ENCODE measurements at places on chromosomes 7 and 10. TPM values are rescaled to one million over a fixed set of nuclear protein-coding genes. Genes with fewer than 3 reads are reported as not detected.

DNA sequence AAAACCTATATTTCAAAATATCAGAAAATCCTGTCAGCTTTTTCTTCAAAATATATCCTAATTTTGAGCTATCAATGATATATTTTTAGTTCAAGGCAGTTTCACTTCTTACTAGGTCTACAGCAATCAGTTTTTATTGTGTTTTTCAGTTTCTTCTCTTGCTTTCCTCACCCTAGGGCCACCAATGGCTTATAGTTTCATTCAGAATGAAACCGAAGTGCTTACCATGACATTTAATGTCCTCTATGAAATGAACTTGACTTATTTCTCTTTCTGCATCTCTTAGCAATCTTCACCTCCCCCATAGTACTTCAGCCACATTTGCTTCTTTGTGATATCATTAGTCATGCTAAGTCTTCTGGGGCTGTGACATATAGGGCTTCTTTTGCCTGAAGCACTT lies 100.3 kb downstream of the ARL5B start:
- no peak overlapping the region for H3K4me3 ChIP-seq
- no peaks in the 10 kb centered on the region for H3K4me1 ChIP-seq
- no peak overlapping the region for H3K27ac ChIP-seq
- no peaks in the 10 kb centered on the region for H3K36me3 ChIP-seq
- no peak for DNase-seq

DNA sequence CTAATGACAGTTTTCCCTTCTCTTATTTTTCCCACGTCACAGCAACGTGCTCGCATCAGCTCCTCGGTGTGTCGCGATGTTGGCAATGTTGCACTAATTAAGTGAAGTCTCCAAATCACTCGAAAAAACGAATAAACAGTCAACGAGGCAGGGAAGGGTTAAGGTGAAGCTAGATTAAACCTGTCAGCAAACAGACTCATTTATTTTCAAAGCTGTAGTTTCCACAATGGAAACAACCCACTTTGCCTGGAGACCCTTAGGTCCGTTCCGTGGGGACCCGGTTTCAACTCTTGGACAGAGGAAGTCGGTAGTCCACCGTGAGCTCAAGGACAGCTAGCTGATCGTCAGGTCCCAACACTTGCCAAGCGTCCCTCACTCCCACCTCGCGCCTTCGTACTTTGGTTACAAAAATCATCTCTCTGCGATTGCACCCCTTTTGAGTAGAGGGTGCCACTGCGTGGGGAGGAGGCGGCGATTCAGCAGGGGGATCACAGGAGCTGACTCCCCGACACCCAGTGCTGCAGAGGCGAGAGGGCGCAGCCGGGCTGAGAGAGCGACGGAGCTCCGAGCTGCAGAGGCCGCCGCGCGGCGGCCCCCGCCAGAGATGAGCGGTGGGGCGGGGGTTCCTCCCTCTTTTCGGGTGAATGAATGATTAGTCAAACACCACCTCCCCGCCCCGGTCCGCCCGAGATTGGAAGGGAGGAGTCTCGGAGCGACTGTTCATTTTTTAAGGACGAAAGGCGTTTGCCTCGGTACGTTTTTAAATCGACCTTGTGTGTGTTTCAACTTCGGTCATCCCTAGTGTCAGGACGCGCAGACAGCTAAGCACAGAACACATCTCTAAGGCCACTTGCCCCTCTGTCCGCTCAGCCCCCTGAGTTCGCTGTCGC lies 1.3 kb upstream of the BMPER start:
- H3K4me3 ChIP-seq: peak overlapping the region; percentile 68
- peak overlapping the region; percentile 58 for H3K27ac ChIP-seq
- peak; percentile 67 for DNase-seq
- peaks cover 15% of the 10 kb centered on the region for H3K4me1 ChIP-seq
- peaks cover 4% of the 10 kb centered on the region for H3K27me3 ChIP-seq

ADAM8 gene
- 0.66 TPM for total RNA-seq

EPO gene
- total RNA-seq: not detected

APBB1IP gene
- total RNA-seq: 3.3 TPM

SLC13A1 gene
- total RNA-seq: not detected

DNA sequence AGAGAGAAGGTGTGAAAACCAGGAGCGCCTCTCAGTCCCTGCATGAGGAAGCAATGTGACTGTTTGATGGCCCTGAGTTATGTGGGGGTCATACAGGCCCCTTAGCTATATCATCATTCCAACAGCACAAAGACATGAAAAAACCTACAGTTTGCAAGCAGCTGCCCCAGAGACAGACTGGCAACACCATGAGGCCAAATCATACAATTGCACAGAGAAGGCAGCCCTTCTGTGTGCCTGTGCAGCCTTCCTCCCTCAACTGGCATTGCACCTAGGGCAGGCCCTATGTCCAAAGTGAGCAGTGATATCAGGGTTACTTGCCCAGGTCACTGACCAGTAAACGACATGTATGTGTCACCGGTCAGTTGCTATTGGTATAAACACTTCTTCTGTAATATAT lies 41.6 kb downstream of the GPRIN2 start:
- no peak for DNase-seq
- H3K36me3 ChIP-seq: no peaks in the 10 kb centered on the region
- no peak overlapping the region for H3K27ac ChIP-seq
- H3K4me3 ChIP-seq: no peak overlapping the region

GRCh38 chr10:119451300-119451896 lies 91.1 kb downstream of the RGS10 start:
- H3K4me1 ChIP-seq: peaks cover 14% of the 10 kb centered on the region
- H3K4me3 ChIP-seq: no peak overlapping the region
- H3K27ac ChIP-seq: no peak overlapping the region
- no peaks in the 10 kb centered on the region for H3K27me3 ChIP-seq
- DNase-seq: no peak

DNA sequence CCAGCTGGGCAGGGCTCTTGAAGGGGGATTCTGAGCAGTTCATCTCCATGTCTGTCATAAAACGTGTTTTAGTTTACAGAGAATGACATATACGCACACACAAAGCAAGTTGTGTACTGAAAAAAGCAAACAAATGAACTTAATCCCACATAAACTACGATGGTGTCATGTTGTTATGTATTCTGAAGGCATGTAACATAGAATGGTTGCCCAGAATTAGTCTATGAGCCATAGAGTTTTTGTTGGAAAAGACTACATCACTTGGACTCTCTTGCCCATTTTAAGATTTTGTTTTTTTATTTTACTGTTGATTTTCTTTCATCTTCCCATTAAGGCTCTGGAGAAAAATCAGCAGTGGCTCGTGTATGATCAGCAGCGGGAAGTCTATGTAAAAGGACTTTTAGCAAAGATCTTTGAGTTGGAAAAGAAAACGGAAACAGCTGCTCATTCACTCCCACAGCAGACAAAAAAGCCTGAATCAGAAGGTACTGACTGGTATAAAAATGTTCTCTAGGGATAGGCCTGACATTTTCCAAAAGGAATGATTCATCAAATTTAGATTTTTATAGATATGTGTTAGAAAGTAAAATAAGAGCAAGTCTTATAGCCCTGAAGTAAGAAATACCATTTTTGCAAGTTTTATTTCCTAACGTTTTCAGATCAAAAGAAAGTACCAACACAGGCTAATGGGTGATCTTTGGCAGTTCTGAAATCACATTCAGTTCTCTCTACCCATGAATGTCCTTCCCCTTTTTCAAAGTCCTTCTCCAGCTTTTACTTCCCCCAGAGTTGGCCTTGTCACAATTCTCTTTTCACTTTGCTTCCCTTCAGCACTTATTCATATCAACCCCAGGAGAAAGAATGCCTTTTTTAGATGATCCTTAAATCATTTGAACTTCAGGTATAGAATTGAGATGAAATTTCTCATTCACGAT lies 18.9 kb downstream of the CEP55 start:
- H3K4me1 ChIP-seq: no peaks in the 10 kb centered on the region
- peak overlapping the region; percentile 25 for H3K27ac ChIP-seq
- no peaks in the 10 kb centered on the region for H3K27me3 ChIP-seq

DNA sequence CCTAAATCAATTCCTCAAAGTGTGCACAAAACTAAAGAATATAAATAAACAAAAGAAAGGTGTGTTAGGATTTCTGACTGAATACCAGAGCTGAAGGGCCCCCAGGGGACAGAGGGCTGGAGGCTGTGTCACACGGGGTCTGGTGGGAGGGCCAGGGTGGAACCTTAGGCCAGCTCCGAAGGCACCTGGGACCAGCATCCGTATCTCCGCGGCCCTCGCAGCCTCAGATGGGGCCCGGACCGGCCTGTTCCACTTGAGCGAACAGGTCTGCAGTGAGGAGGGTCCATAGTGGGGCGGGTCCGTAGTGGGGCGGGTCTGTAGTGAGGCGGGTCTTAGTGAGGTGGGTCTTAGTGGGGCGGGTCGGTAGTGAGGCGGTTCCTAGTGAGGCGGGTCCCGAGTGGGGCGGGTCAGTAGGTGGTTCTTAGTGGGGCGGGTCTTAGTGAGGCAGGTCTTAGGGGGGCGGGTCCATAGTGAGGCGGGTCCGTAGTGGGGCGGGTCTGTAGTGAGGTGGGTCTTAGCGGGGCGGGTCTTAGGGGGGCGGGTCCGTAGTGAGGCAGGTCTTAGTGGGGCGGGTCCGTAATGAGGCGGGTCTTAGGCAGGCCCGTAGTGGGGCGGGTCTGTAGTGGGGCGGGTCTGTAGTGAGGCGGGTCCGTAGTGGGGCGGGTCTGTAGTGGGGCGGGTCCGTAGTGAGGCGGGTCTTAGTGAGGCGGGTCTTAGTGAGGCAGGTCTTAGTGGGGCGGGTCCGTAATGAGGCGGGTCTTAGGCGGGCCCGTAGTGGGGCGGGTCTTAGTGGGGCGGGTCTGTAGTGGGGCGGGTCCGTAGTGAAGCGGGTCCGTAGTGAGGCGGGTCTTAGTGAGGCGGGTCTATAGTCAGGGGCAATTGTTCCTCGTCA lies 15.1 kb downstream of the GPR146 start:
- no peaks in the 10 kb centered on the region for H3K27me3 ChIP-seq
- H3K36me3 ChIP-seq: no peaks in the 10 kb centered on the region
- peaks cover 24% of the 10 kb centered on the region for H3K4me1 ChIP-seq
- DNase-seq: no peak
- H3K27ac ChIP-seq: peak overlapping the region; percentile 60

DNA sequence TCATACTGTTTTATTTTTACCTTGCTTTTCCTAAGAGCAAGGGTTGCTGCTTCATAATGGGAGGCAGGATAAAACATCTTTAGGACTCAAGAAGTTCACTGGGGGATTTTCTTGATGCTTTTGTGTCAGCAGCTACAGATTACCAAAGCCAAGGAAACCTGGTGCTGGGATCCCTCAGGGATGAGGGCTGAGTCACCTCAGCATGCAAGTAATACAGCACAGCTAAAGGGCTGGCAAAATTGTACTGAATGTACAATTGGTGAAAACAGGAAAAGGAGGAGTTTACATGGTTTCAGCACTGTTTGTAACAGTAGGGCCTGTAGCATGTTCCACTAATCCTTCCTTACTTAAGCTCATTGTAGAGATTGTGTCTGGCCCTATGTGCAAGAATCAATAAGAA lies 1056.8 kb downstream of the SORCS1 start:
- H3K36me3 ChIP-seq: no peaks in the 10 kb centered on the region
- no peaks in the 10 kb centered on the region for H3K4me1 ChIP-seq
- no peak overlapping the region for H3K4me3 ChIP-seq

DNA sequence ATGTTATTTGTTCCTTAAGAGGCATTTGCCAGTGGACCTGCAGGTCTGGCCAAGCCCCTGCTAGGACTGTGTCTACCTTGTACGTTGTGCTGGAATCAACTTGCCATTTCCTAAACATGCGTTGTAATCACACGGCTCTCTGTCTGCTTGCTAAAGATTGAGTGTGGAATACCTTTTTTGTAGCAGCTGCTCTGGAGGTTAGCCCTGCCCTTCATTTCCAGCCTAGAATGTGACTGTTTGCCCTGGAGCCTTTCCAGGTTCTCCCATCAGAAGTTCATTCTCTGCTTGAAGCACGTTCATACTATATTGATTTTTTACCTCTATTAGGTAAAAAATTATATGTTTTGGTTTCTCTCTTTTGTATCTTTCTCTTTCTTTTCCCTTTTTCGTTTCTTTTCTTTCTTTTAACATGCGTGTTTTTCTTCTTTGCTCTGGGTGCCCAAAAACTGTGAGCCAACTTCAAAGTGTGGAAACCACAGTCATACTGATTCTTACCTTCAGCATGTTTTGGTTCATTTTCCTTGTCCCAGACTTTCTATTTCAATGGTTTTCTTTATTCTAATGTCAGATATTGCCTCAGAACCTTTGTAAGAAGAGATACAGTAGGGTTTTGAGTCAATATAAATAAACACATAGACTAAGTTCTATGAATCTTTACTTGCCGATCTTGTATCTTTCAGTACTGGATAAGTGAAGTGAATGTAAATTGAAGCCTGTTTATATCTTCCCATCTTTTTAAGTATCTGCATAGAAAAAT lies 111.9 kb upstream of the RPA3 start:
- DNase-seq: no peak
- no peak overlapping the region for H3K27ac ChIP-seq
- H3K36me3 ChIP-seq: no peaks in the 10 kb centered on the region
- H3K27me3 ChIP-seq: no peaks in the 10 kb centered on the region

KCNIP2 gene
- total RNA-seq: 2.0 TPM

GRCh38 chr10:62985807-62986600 lies 147.1 kb upstream of the NRBF2 start:
- H3K27ac ChIP-seq: no peak overlapping the region
- no peak for DNase-seq
- no peaks in the 10 kb centered on the region for H3K4me1 ChIP-seq
- no peak overlapping the region for H3K4me3 ChIP-seq

STEAP1 gene
- total RNA-seq: 14.1 TPM

PDCD4 gene
- total RNA-seq: 135 TPM

- H3K36me3 ChIP-seq: peaks cover 79% of the 10 kb centered on the region
- H3K4me1 ChIP-seq: peaks cover 7% of the 10 kb centered on the region
- H3K27ac ChIP-seq: no peak overlapping the region
- no peak for DNase-seq
- H3K4me3 ChIP-seq: no peak overlapping the region
Measured at GRCh38 chr10:1102416-1102815, 46.2 kb downstream of the WDR37 start.

DNA sequence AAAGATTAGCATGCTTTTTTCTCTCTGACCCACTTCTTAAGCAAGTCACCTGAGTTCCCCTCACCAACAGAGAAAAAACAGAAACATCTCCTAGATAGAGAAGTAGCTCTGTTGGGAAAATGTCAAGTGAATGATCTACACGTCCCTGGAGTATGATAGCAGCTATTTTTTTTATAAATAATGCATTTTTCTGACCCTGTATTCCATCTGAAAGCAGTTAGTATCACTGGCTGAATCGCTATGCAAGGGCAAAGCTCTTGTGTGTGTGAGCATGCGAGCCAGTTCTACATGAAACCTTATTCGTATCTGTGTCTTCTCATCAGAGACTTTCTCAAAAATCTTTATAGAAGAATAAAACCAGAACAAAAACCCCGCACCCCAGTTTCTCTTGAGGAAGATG lies 8.2 kb downstream of the ANKMY2 start:
- peaks cover 51% of the 10 kb centered on the region for H3K4me1 ChIP-seq
- no peaks in the 10 kb centered on the region for H3K36me3 ChIP-seq
- H3K4me3 ChIP-seq: no peak overlapping the region
- H3K27ac ChIP-seq: peak overlapping the region; percentile 41

- H3K4me3 ChIP-seq: no peak overlapping the region
- DNase-seq: no peak
- H3K4me1 ChIP-seq: no peaks in the 10 kb centered on the region
- H3K27me3 ChIP-seq: no peaks in the 10 kb centered on the region
- no peak overlapping the region for H3K27ac ChIP-seq
Measured at GRCh38 chr10:35675846-35676245, 33.8 kb upstream of the FZD8 start.

PDLIM1 gene
- total RNA-seq: 29.6 TPM
